AML-193 (cell line): ENCODE measurements at places on chromosomes 1 and 21.

DNA sequence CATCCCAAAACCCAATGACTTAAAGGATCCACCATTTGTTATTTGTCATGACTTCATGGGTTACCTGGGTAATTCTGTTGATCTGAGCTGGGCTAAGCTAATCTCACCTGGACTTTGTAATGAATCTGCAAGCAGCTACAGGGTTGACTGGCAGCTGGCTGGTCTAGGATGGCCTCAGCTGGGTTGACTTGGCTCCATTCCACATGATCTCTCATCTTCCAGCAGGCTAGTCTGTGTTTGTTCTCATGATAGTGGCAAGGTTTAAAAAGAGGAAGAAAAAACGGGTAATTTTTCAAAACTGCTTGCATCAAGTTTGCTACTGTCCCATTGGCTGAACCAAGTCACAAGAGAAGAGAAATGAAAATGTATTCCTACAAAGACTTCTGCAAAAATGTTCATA lies 24.8 kb upstream of the ZMYM4 start:
- peak; percentile 54 for DNase-seq

DNA sequence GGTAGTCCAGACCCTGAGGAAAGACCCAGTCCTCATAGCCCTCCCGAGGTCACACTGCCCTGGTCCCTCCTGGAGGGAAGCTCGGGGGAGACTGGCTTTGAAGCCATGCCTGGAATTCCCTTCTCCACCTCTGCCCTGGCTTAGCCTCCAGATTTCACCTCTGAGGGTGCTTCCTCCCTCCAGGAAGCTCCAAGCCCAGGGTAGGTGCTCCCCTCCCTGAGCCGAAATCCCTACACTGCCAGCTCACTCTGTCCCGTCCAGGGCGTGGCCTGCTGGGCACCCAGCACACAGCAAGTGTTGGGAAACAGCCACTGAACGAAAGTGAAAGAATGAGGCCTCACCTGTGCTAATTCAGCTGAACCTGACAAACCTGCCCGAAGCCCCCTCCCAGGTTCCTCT lies 6.0 kb upstream of the TNFRSF25 start:
- DNase-seq, result no peak

GRCh38 chr1:203216274-203217138 lies 13.0 kb downstream of the CHIT1 start:
- peak; percentile 59 for DNase-seq

DNA sequence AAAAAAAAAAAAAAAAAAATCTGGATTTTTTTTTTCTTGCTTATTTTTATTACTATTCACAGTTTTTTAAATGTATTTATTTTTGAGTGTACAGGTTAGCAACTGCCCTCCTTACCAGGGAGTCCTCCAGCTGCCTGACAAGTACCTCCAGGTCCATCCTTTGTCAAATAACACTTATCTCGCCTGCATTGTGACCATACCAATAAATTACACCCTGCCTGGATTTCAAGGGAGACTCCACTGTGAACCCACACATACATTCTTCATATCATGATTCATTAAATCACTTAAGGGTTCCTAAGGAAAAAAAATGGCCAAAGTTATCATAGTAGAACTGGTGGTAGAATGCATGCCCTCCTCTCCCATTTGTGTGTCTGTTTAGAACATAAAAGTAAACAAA lies 38.4 kb downstream of the EEIG2 start:
- no peak for DNase-seq

- DNase-seq, result no peak
These were observed 213.3 kb upstream of the ZRANB2 start for GRCh38 chr1:71294178-71294577.

DNA sequence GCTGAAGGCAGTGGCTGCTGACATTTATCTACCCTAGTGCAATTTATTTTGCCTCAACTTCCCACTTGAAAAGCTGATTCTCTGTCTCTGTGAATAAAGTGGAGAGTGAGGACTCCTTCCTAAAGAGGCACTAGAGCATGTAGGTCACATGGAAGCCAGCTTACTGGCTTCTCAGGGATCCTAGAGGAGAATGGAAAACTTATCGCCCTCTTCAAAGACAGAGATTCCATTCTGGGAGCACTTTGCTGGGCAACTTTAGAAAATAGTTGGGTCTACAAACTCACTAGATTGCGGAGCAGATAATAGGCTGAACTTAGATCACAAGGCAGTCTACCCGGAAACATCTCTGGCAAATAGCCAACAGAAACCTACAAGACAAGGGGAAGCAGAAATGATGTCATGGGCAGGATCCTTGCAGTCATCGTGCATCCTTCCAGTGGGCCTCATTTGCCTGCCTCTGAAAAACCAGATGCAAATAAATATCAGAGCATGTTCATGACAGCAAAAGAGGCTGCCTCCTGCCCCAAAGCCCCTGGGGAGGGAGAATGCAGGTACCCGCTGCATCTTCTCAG lies 104.8 kb upstream of the BARHL2 start:
- no peak for DNase-seq

DNA sequence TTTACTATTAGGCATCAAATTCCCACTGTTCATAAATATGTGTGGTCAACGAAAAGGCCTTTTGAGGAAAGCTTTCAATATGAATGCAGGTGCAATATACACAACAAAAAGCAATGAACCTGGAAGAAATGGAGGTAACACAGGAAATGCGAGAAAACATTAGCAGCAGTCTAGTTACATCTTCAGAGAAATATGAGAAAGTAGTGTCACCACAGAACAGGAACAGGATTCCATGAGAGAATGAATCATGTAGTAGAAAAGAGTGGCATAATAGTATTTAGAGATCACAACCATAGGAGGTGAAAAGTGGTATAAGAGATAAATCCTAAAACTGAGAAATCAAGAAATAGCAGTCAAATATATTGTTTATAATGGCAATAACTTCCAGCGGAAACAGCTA lies 103.7 kb downstream of the AK5 start:
- DNase-seq, result no peak

GRCh38 chr1:71071720-71072119 lies 9.1 kb downstream of the ZRANB2 start:
- DNase-seq, result no peak

DNA sequence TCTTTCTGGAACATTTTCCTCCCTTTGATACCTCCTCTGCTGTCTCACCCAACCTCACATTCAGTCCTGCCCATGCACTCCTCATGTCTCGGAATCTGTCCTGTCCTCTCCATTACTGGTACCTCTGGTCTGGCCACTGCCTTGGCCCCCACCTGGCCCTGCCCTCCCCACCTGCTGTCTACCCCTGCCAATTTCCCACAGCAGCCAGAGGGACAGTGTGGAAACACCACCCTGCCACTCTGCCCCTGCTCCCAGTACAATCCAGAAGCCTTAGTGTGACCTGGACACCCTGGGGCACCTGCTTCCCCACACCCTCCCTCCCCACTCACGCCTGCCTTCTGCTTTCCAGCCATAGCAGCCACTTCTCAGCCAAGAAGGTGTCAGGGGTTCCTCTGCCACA lies 534.4 kb downstream of the MATN1 start:
- no peak for DNase-seq

GRCh38 chr1:226964611-226965486 lies 24.8 kb downstream of the COQ8A start:
- no peak for DNase-seq

- no peak for DNase-seq
These were observed 13.1 kb downstream of the TTC13 start for GRCh38 chr1:230965535-230965934.

- no peak for DNase-seq
These were observed 8.2 kb downstream of the HCRTR1 start for GRCh38 chr1:31625561-31626222.

GRCh38 chr1:73910466-73910865 lies 287.5 kb downstream of the LRRIQ3 start:
- DNase-seq, result no peak

DNA sequence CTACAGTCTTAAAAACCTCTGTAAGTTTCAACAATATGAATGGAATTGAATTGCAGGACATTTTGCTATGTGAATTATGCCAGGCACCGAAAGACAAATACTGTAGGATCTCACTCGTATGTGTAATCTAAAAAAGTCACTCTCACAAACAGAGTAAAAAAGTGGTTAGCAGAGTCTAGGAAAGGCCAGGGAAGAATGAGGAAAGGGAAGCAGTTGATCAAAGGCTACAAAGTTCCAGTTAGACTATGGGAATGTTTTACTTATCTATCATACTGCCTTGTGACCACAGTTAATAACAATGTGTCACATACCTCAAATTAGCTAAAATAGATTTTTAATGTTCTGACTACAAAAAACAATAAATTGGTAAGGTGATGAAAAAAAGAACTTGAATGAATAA lies 565.4 kb upstream of the BRINP3 start:
- no peak for DNase-seq

DNA sequence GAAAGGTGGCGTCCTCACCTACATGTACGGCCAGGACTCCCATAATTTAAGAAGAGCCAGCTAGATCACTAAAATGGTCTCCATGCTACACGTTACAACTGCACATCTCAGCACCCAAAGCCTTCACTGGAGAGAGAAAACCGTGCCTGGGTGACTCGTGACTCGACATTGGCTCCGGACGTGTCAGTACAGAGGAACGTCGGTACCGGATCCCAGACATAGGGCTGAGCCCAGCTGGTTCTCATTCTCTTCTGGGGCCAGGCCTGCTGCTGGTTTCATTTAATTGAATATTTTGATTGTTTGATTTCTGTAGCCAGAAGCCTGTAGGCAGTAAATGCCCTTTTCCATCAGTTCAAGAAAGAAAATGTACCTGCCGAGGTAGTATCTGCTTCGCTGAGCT lies 93.1 kb downstream of the HHIPL2 start:
- DNase-seq, result no peak

- peak; percentile 31 for DNase-seq
These were observed 1.6 kb downstream of the TTC13 start for GRCh38 chr1:230976825-230977747.

DNA sequence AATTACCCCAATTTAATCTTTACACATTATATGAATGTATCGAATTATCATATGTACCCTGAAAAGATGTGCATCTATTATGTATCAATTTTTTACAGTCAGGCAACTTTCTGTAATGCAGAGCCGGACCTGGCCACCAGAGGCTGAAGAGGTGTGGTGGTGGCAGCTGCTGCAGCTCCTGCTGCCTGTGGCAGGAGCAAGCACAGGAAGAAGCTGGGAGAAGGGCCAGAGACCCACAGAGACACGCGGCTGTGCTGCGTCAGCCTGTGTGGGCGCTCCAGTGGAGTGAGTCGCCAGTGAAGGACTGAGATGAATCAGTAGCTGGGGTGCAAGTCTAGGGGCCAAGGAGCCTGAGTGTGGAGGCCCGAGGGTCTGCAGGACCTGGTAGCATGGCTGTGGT lies 74.3 kb upstream of the COG2 start:
- DNase-seq, result no peak

DNA sequence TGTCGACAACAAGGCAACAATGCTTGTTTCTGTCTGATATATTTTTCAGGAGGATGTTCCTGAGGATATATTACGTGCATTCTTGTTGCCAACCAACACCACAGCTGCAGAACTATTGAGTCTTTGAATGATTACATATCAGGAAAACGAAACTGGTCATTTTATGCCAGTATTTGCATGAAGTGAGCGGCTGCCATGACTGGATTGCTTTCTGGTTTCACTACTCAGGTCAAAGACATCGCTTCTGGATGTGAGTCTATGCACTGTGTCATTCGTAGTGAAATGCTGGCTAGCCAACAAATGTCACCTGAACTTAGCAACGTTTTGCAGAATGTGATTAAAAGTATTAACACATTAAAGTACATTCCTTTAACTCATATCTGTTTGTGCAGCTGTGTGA lies 35.8 kb upstream of the OLFM3 start:
- DNase-seq, result no peak

- DNase-seq, result no peak
These were observed 161.9 kb downstream of the MAGI3 start for GRCh38 chr1:113552244-113552643.

DNA sequence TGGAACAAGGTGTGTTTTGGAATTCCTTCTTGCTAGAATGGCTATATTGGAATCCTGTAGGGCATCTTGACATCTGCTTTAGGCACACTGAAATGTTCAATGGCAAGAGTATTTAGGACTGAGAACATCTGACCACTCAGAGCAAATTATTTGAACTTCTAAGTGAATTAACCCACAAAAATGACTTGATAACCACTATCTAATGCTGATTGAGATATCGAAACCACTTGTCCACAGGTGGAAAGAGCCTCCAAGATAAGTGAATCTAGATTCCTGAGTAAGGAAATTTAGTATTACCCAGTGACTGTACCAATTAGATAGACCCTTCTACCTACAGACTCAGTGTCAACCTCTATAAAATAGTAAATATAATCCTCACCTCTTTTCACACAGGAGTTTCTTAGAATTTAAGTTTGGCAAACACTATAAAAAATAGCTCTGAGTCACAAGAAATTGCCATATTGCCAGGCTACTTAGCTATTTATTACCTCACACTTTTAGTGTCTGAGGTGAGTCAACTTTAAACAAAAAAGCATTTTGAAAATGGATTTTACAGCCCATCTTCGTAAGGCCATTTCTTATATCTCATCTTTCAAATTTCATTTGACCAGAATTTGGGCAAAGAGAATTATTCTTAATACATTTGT lies 421.8 kb downstream of the PTBP2 start:
- DNase-seq, result no peak

DNA sequence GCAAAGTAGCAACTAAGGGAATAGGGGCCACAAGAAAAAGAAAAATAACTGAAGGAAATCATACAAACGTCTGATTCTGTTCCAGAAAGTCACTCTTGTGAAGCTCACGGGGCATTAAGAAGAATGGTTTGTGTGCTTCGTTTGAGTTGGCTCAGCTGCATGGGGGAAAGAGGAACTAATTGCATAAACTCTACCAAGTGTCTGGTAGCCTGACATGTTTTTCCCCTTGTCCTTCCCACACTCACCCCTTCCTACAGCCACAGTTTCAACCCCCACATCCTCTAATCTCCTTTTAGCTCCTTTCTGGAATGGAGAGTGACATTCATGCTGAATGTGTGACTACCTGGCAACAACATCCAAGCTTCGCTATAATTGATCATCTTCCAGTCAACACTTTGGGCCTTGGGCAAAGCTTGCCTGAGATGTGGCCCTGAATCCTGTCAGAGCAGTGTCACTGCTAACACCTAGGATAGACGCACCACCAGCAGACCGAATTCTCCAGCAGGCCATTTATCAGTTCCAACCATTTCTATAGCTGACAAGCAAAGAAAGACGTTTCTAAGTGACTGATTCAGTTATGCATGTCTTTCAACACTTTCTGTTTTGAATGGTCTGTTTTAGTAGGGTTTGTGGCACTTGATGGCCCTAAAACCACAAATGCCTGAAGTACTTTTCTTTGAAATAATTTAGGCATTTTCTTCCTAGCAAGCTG lies 439.6 kb downstream of the TTLL7 start:
- DNase-seq, result no peak
